Fibroblast of the aortic adventitia (primary cell): ENCODE measurements at places on chromosomes 13 and 19. TPM values are rescaled to one million over a fixed set of nuclear protein-coding genes. Genes with fewer than 3 reads are reported as not detected.

The TMC4 gene
- 0.27 and 0.82 TPM in 2 replicates for total RNA-seq

The PDX1 gene
- not detected in 2 replicates for total RNA-seq

The PLD3 gene
- total RNA-seq: 179 and 252 TPM in 2 replicates

The ZNF653 gene
- 3.2 and 5.9 TPM in 2 replicates for total RNA-seq

The ZNF772 gene
- 6.4 and 17.9 TPM in 2 replicates for total RNA-seq

The TLE2 gene
- 5.2 and 12.8 TPM in 2 replicates for total RNA-seq

The DIAPH3 gene
- total RNA-seq: 4.8 and 40.9 TPM in 2 replicates

The HSD17B14 gene
- 3.6 and 25.5 TPM in 2 replicates for total RNA-seq

The OR7E24 gene
- not detected in 2 replicates for total RNA-seq

The ELOF1 gene
- 17.9 and 33.5 TPM in 2 replicates for total RNA-seq

The IL17D gene
- total RNA-seq: 1.6 and 5.0 TPM in 2 replicates

The ZNF135 gene
- 2.2 and 4.3 TPM in 2 replicates for total RNA-seq

The TTYH1 gene
- total RNA-seq: not detected in 2 replicates

The DNAAF3 gene
- total RNA-seq: 0.33 and 1.5 TPM in 2 replicates

The ACTN4 gene
- 20.1 and 280 TPM in 2 replicates for total RNA-seq

The KPNA3 gene
- total RNA-seq: 20.3 and 46.6 TPM in 2 replicates
